ENCODE measurements at places on chromosomes 11 and 22.

DNA sequence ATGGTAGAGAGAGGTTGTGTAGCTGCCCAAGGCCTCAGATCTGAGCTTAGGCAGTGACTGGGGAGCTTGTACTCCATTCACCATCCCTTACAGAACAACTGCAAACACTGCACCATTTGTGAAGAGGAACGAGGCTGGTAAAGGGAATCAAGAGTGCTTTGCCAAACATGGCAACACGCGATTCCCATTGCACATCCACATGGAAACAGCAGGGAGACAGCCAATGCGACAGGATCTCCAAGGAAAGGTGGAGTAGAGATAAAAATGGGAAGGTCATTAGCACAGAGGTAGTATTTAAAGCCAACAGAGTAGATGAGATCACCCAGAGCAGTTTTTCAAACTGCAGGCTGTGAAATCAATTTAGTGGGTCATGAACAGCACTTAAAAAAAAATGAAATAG, 42.0 kb downstream of the TCF20 start:
- DNase-seq = no peak

DNA sequence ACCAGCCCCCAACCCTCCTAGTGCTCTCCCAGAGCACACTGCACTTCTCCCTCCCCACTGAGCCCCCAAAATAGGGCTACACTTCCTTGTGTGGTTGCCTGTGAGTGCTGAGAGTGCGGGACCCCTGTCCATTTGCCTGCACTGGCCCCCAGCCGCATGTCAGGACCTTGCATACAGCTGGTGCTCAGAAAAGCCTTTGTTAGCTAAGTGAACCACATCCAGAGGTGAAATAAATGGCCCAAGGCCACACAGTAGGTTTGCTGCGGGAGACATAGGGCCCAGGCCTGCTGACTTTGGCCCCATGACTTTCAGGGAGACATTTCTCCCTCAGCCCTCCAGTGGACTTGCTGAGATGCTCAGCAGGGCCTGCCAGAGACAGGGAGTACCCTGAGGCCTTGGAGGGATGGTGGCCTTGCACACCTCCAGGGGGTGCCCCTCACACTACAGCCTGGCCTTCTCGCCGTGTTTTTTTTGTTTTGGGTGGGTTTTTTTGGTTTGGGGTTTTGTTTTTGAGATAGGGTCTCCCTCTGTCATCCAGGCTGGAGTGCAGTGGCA, 10.2 kb downstream of the SSTR3 start:
- no peak for DNase-seq

DNA sequence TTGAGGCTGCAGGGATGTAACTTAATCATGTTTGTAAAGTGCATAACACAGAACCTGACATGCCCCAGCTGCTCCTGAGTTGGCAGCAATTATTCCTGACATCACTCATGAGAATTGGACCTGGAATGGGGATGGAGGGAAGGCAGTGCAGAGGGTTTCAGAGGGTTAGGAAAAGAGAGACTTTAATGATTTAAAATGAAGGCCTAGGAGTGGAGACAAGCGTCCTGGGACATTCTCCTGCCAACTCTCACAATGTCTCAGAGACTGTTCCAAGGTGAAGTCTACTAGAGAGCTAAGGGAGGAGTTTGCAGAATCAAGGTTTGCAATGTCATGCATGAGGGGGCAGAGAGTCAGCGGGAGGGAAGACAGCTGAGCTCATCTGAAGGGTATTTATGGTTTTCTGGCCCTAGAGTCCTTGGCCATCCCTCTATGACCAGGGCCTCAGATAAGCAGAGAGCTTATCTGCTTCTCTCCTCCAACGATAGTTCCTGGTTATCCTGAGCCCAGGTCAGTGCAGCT, 36.9 kb downstream of the GGTLC2 start:
- peak; percentile 5 for DNase-seq

- DNase-seq = no peak
These were observed 24.3 kb downstream of the RPL27A start for GRCh38 chr11:8706673-8707432.

DNA sequence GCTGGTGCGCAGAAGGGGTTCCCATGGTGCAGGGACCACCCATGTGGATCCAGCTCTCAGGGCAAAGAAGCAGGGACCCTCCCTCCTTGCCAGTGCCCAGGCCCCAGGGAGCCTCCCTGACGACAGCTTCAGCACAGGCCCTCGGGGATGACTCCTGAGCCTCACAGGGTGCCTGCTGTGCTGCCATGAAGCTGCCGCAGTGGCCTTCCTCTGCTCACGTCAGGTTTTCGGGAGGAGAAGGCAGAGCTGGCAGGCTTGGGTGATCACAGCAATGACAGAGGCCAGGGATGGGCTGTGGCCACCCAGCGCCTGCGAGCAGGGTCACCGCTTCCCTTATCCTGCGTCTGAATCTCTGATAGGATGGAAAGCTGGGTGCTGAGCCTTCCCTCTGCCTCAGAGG, 276.2 kb downstream of the BRD1 start:
- no peak for DNase-seq

DNA sequence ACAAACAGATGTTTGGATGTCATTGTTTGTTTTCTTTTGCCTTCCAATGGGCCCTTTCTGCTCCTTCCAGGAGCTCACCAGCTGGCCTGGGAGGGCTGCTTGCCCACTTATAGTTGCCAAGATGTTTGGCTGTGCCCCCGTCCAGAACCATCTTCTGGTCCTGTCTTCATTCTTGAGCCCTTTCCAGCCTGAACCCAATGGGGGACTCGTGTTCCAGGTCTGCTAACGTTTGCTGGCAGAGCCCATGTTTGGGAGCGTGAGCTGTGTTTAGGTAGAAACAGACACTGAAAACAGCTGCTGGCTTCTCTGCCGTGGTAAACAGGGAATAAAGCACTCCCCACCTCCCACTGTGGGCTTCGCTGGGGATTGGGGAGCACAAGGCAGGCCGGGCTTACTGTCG, 83.2 kb upstream of the SYT13 start:
- no peak for DNase-seq

- peak; percentile 3 for DNase-seq
These were observed 87.8 kb upstream of the CRYBB3 start for GRCh38 chr22:25111579-25112517.

GRCh38 chr11:66268952-66269905, 790 bp downstream of the RAB1B start:
- peak; percentile 72 for DNase-seq

- DNase-seq = no peak
These were observed 45.5 kb downstream of the BID start for GRCh38 chr22:17728786-17729185.

- no peak for DNase-seq
These were observed 65.6 kb upstream of the PTPRJ start for GRCh38 chr11:47914743-47915142.

GRCh38 chr22:22099194-22099486, 116.6 kb upstream of the TOP3B start:
- DNase-seq = no peak

DNA sequence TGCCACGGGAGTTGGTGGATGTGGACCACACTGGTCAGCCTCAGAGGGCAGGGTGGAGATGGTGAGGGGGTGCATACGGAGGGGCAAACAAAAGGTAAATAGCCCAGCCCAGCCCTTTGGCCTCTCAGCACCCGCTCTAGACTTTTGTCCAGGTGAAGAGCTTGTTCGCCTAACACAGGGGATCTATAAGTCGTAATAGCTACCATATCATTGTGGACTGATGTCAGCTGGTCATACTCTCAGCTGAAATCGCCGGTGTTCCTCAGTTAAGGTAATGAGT, 27.0 kb upstream of the TREH start:
- DNase-seq = no peak

GRCh38 chr11:69865707-69866106, 46.5 kb upstream of the FGF3 start:
- DNase-seq = no peak

- peak; percentile 12 for DNase-seq
These were observed 15.4 kb upstream of the TUBA8 start for GRCh38 chr22:18095101-18095805.

All from fibroblast of skin of back (primary cell).